ENCODE measurements at places on chromosomes 2 and 18. TPM values are rescaled to one million over a fixed set of nuclear protein-coding genes. Genes with fewer than 3 reads are reported as not detected.

DNA sequence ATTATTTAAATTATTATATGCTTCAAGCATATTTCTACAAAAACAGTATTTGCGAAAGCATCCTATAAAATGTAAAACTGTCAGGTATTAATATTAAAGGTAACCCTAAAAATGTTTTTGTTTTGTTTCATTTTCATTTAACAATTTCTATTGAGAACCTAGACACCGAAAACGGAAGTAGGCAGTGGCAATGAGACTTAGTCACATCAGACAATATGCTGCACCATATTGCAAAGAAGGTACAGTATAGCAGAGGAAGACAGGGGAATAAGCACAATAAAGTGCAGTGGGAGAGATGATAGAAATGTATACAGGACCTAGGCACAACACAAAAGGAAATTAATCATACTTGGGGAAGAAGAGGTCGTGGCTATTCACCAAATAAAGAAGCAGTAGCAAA, 12.2 kb downstream of the SCN1A start:
- DNase-seq = no peak

DNA sequence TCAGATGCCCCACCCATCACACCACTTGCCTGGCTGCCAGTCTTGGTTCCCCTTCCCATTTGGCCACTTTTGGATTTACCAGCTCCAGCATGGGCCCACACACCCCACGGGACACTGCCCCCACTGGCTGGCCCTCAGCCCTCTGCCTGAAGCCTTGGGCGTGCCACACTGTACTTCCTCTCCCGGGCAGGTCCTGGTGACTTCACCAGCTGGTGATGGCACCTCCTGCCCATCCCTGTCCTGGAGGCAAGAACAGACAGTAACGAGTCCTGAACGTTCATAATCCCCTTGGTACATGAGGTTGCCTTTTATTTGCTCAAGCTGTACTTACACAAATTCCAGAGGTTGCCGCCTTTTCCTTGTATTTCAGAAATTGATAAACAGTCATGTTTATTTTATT, 81.1 kb downstream of the TMEM17 start:
- no peak for DNase-seq

- peak; percentile 74 for DNase-seq
Observed at GRCh38 chr2:111117598-111118480, 2.9 kb upstream of the BCL2L11 start.

DNA sequence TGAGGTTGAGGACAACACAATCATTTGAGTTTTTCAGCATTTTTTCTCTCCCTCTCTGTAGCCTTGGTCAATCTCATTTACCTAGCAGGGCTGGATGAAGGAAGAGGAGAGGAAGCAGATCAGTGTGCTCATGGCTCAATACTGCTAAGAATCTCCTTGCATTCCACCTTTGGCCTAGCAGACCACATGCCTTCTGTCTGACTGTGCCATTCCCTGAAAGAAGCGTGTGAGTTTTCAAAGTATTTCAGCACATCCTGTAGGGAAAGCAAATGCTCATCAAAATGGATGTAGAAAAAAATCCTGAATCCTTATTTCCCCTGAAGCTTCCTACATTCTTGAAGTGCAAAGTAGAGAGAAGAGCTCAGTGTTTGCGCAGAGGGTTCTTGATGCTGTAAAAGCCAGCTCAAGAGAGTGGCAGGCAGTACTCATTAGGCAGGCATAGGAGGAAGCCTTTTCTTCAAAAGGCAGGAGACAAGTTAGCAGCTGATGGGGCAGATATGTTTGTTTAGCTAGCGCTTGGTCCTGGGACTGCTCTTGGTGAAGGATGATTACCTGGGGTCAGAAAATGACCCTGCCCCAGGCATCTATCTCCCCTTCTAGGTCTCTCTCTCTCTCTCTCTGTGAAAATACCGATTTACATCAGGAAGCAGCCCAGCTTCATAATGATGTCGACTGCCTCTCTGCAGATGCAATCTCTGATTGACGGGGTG, 14.4 kb upstream of the PIK3C3 start:
- peak; percentile 86 for DNase-seq

Gene G6PC2
- not detected for total RNA-seq

Gene LAMA1
- 6.2 TPM for total RNA-seq

Gene BMPR2
- 31.3 TPM for total RNA-seq

Gene SOX11
- under 0.01 TPM for total RNA-seq

Gene PECR
- total RNA-seq = 8.2 TPM

Gene ANKAR
- 3.4 TPM for total RNA-seq

Gene MROH2A
- total RNA-seq = not detected

Gene ROCK1
- total RNA-seq = 34.4 TPM

Measured in GM23248 (cell line).